ENCODE measurements at places on chromosomes 13 and 19.

DNA sequence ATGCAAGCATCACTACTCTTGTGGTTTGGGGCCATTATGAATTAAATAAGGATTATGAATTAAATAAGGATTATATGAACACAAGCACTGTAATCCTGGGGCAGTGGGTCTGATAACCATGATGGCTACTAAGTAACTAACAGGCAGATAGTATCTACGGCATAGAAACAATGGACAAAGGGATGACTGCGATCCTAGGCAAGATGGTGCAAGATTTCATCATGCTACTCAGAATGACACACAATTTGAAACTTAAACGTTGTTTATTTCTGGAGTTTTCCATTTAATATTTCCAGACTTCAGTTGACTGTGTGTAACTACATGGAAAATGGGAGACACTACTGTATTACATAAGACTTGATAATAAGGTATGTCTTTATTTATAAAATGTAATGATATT lies 15.1 kb downstream of the KCNRG start:
- no peak for DNase-seq

DNA sequence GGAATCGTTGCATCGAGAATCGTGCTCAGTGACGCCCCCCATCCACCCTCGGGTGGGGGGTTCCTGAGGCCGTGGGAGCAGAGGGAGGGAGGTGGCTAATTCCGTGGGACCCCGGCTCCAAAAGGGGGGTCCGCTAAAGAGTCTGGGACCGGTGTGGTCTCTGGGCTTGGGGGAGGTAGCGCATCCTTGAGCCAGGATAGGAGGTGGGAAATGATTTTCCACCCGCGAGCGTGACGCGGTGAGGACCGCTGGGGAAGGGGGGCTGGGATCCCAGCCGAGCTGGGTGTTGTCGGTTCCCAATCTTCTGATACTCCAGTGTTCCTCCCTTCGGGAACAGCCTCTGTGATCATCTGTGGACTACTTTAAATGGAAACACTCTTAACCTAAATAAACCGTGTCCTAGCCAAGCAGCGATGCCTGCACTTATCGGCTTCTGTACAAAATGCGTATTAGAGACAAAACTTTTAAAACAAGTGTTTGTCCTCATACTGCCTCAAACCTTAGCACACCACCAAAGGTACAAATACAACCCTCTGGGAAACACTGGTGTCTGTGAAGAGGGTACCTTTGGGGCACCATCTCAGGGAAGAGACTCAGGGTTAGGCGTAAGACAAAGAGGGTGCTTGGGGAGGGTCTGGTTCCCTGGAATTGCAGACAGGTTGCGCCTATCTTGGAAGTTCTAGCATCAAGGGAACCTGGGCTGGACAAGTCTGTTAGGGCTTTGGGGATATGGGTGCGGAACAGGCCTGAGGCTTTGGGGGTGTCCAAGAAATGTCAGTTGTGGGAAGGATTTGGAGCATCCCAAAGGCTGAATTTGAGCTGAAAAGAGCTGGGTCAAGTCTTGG lies 16.0 kb downstream of the KCNC3 start:
- no peak for DNase-seq

DNA sequence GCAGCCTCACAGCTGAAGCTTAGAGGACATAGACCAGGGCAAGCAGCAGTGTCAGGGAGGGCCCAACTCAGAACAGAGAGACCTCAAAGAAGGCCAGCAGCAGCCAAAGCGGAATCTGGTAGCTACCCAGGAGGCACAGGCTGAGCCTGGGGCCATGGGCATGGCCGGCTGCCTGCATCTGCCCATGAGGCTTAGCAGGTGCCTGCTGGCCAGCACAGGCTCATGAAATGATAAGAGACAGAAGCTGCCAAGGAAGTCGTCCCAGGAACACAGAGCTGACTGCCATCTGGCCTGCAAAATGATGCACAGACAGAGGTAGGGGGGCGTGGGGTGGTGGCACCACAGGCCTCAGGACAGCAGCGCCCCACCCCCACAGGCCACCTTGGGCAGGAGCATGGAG lies 29.2 kb downstream of the TUBA3C start:
- no peak for DNase-seq

- no peak for DNase-seq
These were observed 10.3 kb downstream of the MIR17HG start for GRCh38 chr13:91357613-91358386.

GRCh38 chr13:75705395-75705794 lies 69.3 kb downstream of the LMO7 start:
- no peak for DNase-seq

DNA sequence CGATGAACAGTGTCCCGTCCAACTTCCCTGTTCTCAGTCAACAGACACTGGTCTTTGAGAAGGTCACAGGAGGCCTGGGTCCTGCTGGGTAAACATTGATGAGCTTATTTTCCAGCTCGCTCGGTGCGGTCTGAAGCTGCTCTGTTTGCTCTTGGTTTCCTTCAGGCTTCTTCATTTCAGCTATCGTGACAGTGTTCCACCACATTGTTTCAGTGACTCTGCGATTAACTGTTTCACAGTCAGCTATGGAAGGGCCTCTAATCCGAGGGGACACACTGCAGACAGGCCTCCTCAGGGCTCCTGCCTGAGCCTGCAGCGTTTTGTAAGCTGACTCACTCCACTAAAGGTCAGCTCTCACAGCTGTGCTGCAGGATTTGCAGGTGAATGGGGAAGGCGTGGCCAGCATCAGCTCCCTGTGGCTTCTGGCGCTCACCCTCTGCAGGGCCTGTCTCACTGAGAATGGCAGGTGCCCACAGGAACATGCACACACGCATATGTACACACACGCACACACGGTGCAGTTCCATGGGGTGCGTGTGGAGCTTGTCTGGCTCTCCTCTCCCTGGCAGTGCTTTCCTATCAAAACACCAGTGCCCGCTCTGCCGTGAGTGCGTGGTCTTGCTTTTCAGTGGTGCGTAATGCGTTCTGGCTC lies 62.9 kb upstream of the MCF2L start:
- DNase-seq, result no peak

DNA sequence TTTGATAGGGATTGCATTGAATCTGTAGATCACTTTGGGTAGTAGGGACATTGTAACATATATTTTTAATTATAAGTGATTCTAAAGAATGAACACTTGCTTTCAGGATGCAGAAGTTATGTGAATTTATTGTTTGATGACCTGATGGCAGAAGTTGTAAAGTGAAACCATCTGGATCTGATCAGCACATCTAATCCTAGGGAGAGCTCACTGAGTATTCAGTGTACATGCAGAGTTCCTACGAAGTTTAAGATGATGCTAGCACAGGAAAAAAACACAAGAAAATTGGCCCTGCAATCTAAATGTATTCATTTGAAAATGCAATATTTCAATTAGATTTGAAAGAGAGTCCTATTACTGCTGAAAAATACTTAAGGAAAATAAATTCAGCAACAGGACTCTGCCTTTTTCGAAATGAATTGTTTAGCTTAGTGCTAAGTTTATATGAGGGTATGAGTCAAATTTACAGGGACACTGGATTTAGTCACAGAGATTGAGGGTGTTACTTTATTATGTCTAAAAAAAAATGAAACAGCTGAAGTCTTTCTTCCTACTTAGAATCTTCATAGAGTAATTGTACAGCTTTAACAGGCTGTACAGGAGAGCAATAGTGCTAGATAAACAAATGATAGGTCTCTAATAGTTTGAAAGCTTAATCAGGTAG lies 385.7 kb downstream of the DCT start:
- no peak for DNase-seq

GRCh38 chr13:51252954-51253532 lies 30.8 kb downstream of the FAM124A start:
- DNase-seq, result no peak

DNA sequence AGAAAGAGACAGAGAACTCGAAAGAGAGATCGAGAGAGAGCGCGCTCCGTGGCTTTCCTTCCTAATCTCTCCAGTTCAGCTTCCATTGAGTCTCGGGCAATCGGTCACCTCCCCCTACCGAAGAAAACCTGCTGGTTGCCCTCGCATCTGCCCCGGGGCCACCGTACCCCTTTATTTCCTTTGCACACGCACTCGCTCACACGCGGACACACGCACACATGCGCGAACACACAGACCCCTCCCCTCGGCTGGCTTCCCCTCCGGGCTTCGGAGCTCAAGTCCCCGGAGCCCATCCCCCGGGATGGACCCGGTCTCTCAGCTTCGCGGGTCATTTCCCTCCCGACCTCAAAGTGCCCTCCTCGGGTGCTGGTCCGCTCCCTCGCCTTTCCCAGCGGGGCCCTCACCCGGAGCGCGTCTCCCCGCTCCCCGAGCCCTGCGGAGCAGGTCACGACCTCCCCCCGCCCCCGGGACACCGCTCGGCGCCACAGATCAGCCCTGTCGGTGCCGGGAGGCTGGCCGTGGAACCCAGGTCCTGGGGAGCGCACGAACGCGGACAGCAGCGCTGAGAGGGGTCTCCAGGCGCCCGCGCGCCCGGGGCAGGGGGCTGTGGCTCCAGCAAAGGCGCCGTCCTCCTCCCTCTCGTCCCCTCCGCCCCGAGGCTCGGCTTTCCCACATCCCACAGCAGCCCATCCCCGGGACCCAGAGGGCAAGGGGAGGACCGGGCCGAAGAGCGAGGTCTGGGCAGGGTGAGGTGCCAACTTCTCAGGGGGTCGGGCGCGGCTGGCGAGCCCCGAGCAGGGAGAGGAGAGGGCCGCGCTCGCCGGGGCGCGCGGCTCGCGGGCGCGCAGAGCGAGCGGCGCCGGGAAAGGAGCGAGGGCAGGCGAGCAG lies 1.8 kb downstream of the DACH1 start:
- DNase-seq, result no peak

GRCh38 chr19:40502647-40503319 lies 36.0 kb downstream of the SPTBN4 start:
- no peak for DNase-seq

- DNase-seq, result no peak
These were observed 17.6 kb downstream of the RANBP3 start for GRCh38 chr19:5960005-5961001.

GRCh38 chr13:27636589-27637288 lies 15.0 kb downstream of the POLR1D start:
- DNase-seq, result no peak

GRCh38 chr19:7250951-7251350 lies 43.3 kb downstream of the INSR start:
- no peak for DNase-seq

- no peak for DNase-seq
These were observed 21.4 kb downstream of the SIGLECL1 start for GRCh38 chr19:51272183-51272810.

DNA sequence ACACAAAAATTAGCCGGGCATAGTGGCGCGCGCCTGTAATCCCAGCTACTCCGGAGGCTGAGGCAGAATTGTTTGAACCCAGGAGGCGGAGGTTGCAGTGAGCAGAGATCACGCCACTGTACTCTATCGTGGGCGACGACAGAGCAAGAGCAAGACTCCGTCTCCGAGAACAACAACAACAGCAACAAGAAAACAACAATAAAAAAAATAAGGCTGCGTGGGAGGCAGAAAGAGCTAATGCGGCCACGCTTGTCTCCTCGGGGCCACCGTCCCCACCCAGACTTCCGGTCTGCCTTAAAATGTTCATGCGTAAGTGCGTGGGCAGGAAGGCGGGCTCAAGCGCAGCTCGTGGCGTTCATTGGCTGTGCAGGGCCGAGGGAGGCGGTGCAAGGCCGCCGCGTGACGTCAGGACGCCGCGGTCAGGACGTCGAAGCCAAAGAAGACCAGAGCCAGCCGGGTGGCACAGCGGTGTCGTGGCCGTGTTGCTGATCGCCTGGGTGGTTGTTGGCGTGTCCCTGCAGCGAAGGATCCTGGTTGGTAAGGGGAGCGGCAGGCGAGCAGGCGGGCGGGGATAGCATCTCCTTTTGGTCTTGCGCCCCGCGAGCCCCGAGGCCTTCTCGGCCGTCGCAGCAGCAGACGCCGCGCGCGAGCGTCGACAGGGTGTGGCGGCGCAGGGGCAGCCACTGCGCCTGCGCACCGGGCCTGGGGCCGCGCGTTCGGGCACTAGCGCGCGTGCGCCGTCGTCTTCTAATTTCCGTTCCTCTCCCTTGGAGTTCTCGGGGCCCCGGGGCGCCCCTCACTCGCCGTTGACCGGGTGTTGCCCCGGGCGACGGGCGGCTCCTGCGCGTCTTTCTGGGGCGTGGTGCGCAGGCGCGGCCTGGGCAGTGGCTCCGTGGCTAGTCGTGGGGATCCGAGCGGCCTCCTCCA lies at the start of gene LENG8:
Gene LENG8, plus strand, starts transcription at position 426 of the 927 bp plus-strand sequence. CDS start 2,146 bp downstream, outside the sequence.
- peak; percentile 96 for DNase-seq

- no peak for DNase-seq
These were observed 252.2 kb upstream of the SLITRK6 start for GRCh38 chr13:86051134-86052103.

DNA sequence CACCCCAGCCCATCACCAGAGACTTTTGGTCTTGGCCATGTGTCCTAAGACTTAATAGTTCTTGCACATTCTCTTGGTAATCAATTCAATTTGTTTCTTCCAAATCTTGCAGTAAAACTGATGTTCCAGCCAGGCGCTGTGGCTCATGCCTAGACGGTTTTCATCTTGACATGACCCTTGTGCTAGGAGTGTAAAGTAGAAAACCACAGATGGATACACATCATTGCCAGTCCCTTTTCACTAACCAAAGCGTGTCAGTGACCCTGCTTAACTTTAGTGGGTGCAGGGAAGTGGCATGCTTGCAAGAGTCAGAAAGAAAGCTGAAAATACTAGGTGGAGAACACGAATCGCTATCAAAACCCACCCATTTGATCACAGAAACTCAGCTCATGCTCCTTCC lies 18.0 kb upstream of the CD70 start:
- DNase-seq, result no peak
